BJ (cell line): ENCODE measurements at places on chromosomes 4 and X. TPM values are rescaled to one million over a fixed set of nuclear protein-coding genes. Genes with fewer than 3 reads are reported as not detected.

The MAGEA10 gene
- not detected in 2 replicates for polyA plus RNA-seq

The SRPX gene
- 44.9 and 48.2 TPM in 2 replicates for polyA plus RNA-seq

The SYTL5 gene
- polyA plus RNA-seq = 0.48 and 0.64 TPM in 2 replicates

The ATP8A1 gene
- 0.02 and 0.37 TPM in 2 replicates for polyA plus RNA-seq

The DMRTC1 gene
- not detected in 2 replicates for polyA plus RNA-seq

The SRPX2 gene
- polyA plus RNA-seq = 47.3 and 52.7 TPM in 2 replicates

The SNCA gene
- 0.18 and 0.50 TPM in 2 replicates for polyA plus RNA-seq

DNA sequence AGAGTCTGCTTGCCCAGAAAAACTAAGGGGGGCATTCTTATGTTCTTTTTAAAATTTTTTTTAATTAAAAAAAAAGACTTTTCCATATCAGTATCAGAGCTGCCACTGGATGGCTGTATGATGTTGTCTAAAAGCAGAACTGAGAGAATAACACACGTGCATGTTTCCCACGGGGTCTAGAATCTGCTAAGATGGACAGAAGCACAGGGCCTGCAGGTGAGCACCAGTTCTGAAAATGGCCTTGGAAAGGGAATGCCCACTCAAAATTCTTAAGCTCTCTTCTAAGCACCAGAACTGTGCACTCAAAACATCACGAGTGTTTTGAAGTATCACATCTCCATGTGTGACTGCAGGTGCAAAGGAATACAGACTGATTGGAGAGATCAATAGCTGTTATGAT is 61.1 kb downstream of the ARAP2 start:
- no peak for DNase-seq

GRCh38 chr4:92733231-92733630 is 429.5 kb downstream of the GRID2 start:
- DNase-seq = no peak

DNA sequence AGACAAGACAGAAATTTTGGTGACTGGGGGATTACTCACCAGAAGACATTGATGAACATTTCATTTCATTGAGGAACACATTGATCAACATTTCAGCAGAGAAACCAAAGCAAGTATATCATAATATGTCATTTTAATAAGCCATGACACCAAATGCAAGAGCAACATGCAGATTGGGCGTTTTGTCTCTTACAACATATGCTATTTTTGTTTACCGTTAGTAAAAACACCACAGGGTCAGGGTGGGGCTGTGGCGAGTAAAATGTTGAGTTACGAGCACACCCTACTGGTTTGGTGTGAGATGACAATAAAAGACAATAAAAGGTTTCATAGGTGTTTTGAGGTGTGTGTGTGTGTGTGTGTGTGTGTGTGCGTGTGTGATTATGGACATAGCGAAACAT is 294.5 kb downstream of the PDGFC start:
- no peak for DNase-seq

GRCh38 chrX:87468941-87469340 is 48.7 kb upstream of the KLHL4 start:
- no peak for DNase-seq

GRCh38 chr4:40998675-40999358 is 215.5 kb downstream of the APBB2 start:
- no peak for DNase-seq

GRCh38 chr4:149727663-149728062 is 88.0 kb downstream of the IQCM start:
- DNase-seq = no peak

- DNase-seq = no peak
Measured at GRCh38 chr4:129136433-129136832, 40.5 kb downstream of the C4orf33 start.

DNA sequence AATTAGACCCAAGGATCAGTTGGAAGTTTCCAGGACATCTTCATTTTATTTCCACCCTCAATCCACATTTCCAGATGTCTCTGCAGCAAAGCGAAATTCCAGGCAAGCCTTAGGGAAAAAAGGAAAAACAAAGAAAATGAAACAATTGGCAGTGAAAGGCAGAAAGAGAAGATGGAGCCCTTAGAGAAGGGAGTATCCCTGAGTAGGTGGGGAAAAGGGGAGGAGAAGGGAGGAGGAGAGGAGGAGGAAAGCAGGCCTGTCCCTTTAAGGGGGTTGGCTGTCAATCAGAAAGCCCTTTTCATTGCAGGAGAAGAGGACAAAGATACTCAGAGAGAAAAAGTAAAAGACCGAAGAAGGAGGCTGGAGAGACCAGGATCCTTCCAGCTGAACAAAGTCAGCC is at the start of gene PLP1:
TSS of gene PLP1 (plus strand) at position 295 of the 400 bp plus-strand sequence. CDS start 156 bp downstream, outside the sequence.
- DNase-seq = no peak

DNA sequence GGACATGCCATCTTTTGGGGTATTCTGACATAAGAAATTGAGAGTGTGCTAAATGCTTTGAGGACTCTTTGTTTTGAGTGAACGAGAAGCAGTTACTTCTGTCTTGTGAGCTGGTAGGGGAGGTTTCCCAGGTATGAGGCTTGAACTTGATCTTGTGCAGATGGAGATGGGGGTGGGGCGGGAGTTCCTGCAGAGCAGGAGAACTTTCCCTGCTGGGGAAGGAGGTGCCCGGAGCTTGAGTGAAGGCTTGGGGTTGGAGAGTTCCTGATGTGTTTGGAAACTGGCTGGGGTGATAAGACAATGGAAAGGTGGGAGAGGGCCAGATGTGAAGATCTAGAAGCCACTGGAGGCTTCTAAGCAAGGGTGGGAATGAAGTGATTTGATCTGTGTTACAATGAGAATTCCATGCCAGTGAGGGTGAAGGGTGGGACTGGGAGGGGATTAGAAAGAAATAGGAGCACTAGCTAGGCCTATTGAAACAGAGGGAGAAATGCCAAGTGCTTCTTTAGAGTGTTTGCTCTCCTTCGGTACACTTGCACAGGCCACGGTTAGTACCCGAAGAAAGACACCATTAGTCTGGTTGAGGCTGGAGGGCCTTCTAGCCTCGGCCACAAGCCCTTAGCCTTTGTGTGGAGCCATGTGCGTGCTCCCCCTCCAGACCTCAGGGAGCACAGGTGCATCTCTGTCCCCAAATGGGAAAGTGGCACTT is 103.5 kb upstream of the STOX2 start:
- DNase-seq = no peak

DNA sequence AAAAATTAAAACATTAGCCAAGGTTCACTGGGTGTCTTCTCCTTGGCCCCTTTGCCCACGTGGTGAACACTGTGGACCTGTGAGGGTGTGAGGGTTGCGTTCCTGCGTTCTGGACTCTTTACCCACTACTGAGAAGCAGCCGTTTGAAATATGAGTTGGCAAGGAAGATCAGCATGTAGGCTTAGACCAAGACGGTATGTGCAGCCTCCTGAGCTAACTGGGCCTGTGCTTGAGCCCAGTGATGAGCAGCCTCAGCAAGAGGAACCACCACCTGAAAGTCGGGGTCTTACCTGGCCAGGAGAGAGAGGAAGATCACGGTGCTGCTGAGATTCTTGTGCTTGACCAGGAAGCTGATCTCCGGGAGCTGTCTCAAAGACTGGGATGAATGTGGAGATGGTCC is 19.5 kb downstream of the RGS12 start:
- DNase-seq = no peak

DNA sequence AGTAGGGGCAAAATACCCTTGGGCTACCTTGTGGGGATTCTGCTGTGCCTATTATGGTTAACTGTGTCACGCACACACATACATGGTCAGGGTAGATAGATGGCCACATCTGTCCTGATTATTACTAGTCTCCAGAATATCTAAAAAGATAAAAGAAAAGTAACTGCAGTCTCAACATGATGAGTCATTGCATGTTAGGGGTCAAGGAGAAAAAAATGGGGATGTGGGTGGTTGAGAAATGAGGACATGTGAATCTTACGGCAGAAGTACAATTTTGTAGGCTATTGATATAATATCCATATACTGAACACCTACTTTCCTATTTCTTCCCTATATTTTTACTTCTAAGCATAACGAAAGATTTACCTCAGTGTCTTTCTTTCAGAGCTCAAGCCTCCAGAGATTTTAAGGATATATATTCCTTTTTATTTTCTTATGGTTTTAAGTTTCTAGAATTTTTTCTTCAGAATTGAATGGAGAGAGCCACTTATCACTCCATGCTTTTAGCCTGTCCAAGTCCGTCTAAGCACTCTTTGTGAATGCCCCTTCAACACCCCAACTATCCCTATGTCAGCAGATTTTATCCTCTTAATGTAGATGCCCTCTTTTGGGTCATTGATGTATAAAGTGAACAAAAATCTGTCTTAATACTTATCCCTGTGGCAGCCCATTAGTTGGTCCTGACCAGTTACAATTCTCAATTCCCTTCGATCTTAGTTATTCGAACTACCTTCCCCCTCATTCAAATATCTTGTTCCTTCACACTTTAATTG is 642.2 kb downstream of the IQCM start:
- no peak for DNase-seq

DNA sequence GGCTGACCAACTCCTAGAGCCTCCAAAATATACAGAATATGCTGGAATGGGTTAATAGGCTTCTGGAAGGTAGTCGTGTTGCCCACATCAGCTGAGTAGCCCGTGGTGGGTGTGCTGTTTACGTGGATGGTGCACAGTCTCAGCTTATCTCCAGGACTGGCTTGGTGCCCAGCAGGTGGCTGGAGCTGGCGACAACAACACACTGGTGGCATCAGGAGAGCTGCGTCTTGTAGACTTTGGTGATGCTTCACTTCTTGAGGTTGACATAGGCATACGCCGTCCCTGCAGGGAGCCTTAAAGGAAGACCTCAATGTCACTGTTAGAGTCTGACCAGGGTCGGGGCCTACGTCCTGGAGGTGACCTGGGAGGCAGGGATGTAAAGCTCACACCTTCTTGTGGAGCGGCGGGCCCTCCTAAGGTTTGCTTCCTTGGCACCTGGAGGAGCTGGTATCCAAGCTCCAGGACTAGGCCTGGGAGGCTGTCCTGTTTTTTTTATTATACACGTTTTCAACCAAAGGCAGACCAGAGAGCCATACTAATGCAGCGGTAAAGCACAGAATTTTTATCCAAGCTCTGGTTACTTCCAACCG is 26.5 kb upstream of the RBMX start:
- no peak for DNase-seq

DNA sequence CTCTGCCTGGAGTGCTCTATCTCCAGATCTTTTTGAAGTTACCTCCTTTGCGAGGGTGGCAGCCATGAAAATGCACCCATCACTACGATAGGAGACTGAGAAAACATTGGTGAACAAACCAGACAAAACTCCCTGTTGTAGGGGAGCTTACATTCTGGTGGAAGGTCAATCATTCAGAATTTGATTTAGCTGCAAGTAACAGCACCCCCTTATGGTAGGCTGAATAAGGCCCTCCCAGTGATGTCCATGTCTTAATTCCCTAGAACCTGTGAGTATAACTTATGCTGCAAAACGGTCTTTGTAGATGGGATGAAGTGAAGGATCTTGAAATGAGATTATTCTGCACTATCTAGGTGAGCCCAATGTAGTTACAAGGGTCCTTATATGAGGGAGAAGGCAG is 5.6 kb upstream of the TEC start:
- no peak for DNase-seq

GRCh38 chr4:93791570-93792195 is 36.9 kb upstream of the ATOH1 start:
- no peak for DNase-seq

DNA sequence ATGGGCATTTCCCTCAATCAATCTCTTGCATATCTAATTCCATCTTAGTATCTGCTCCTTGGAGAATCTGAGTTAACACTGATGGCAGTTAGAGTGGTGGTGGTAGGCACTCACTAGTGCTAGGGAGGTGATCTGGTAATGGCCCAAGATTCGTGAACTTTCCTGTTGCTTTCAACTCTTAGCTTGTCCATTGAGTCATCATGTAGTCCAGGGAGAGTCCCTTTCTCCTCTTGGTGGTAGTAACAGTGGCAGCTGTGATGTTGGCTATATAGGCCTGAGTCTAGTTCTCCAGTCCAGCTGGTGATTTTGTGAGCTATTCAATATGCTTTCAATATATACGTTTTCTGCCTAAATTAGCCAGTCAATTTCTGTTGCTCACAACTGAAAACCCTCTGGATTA is 7.0 kb upstream of the XKRX start:
- DNase-seq = no peak

- DNase-seq = no peak
Measured at GRCh38 chrX:154051201-154051810, 31.6 kb upstream of the IRAK1 start.

GRCh38 chr4:140931911-140932310 is 175.7 kb upstream of the TBC1D9 start:
- no peak for DNase-seq

GRCh38 chr4:17469931-17470674 is 41.8 kb downstream of the QDPR start:
- no peak for DNase-seq

DNA sequence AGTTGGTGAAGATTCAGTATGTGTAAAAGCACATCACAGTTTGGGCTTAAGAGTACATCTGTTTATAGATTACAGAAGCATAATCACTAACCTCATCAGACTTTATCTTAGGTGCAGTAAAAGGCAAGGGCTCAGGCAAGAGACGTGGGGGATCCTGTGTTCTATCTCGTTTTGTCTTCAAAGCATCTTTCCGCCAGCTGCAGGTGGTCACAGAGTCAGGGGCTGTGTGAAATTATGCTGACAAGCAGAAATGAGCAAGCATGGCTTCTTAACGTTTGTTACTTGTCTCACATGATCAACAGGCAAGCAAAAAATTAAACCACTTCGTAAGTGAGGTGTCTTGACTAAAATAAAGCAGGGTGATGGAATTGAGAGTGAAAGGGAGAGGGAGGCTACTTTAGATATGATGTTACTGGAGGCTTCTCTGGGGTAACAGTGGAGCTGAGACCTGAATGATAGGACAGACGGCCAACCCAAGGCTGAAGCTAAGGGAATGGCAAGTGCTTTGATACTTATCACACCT is 1.4 kb upstream of the TEC start:
- no peak for DNase-seq

GRCh38 chrX:49978176-49978575 is 55.8 kb downstream of the CLCN5 start:
- DNase-seq = no peak

GRCh38 chrX:46477435-46477834 is 67.8 kb downstream of the ZNF674 start:
- no peak for DNase-seq

GRCh38 chr4:56540826-56541225 is 35.2 kb downstream of the ARL9 start:
- DNase-seq = no peak

DNA sequence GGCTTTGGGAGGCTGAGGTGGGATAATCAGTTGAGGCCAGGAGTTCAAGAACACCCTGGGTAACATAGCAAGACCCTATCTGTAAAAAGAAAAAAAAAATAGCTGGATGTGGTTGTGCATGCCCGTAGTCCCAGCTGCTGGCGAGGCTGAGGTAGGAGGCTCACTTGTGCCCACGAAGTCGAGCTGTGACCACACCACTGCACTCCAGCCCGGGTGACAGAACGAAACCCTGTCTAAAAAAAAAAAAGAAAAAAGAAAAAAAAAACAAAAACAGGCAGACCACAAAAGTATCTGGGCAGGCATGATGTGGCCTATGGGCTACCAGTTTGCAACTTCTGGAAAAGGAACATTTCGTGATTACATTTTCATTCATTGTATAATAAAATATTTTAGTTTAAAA is 38.1 kb upstream of the RASGEF1B start:
- DNase-seq = no peak

DNA sequence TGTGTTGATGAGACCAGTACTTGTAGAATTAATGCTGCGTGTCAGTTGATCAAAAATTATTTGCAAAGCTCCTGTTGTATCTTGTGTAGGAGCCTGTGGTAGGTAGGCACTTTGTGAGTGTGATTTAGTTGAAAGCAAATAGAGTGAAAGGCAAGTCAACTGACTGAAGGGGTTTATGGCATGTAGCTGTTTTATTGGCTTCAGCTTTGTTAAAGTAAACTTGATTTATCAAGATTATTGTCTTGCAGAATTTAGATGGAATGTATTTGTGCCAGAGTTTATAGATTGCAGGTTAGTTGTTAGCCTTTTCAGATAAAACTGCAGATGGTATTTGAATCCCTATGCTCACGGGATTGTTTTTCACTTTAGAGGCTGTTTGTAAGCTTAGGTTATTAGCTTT is 128.0 kb downstream of the FRAS1 start:
- DNase-seq = no peak
